IMR-90 (cell line): ENCODE measurements at places on chromosomes 2 and 18. TPM values are rescaled to one million over a fixed set of nuclear protein-coding genes. Genes with fewer than 3 reads are reported as not detected.

DNA sequence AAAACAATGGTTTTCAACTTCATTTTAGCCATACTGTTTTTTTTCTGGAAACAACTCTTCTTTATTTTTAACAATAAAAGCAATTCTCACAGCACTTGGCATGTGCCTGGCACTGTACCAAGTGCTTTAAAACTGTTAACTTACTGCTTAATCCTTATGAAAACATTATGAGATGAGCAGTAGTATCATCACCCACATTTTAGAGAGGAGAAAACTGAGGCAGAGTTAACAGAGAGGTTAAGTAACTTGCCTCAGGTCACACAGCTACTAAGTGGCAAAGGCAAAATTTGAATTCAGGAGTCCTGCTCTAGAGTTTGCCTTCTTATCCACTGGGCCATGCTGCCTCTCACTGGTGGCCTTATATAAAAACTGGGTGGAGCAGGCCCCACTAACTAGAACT is 23.2 kb downstream of the CTIF start:
- DNase-seq: no peak

- peak; percentile 94 for DNase-seq
Measured at GRCh38 chr2:205405752-205406151, 276.5 kb upstream of the NRP2 start.

DNA sequence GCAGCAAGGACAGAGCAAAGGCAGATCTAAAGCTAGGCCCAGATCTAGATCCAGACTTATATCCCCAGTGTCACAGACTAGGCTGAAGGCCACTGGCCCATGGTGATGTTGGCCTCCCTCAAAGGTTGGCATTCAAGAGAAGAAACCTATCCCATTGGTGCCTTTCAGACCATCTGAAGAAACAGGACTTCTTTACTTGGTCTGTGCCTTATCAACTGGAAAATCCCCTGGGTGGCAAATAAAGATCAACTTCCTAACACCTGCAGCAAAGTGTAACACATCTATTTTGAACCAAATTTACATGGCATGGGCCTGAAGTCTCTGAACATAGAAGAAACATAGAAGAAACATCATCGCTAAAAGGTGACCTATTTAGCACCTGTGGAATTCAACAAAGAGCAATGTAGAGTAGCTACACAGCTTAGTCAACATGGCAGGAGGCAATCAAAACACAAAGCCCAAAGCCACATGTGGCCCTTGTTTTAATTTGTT is 35.8 kb downstream of the METTL4 start:
- no peak for DNase-seq

DNA sequence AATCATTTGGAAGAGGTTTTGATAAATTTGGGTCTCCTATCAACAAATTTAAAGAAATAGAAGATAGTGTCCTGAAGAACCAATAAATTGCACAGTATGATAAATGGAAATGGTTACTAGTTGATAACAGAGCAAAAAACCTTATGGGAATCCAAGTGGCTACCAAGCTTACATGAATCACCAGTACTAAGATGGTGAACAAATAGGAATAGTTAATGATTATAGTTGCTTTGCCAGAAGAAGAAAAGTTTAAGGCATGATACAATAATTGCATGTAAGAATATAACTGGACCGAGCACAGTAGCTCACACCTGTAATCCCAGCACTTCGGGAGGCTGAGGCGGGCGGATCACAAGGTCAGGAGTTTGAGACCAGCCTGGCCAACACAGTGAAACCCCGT is 19.6 kb upstream of the INO80D start:
- DNase-seq: no peak

DNA sequence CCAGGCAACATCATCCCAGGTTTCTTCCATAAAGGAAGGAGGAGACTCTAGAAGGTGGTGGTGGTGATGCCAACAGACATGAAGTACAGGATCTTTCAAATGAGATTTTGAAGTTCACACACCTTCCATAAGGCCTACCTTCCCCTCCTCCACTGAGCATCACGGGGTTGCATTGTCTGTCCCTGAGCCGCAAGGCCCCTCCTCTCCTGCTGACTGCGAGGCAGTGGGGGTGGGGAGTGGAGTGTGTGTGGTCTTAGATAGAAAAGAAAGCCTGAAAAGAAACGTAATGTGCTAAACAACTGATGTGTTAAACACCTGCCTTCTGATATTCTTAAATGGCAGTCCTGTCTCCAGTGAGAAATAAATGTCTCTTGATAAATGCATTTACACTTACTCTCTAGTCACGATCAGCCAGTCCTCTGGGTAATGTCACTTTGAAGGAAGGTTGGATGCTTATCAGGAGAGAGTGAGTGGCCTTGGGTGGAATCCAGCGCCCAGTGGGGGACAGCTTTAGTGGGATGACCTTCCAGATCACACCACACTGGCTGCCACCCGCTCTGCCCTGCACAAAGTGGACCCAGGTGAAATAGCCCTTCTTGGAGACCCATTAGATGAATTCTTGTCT is 5.5 kb upstream of the SCYGR5 start:
- DNase-seq: no peak

IL36G gene
- total RNA-seq: not detected in 2 replicates

RUFY4 gene
- total RNA-seq: not detected in 2 replicates

TXNDC2 gene
- total RNA-seq: under 0.01 and 0.18 TPM in 2 replicates

VWA3B gene
- not detected in 2 replicates for total RNA-seq
